ENCODE measurements at places on chromosomes 4 and X. TPM values are rescaled to one million over a fixed set of nuclear protein-coding genes. Genes with fewer than 3 reads are reported as not detected.
A peak's percentile ranks its signal among the peaks of the same experiment; 100 is the strongest.

GRCh38 chrX:146456058-146456457 lies 353.5 kb upstream of the CXorf51B start:
- no peaks in the 10 kb centered on the region for H3K27me3 ChIP-seq
- no peak overlapping the region for H3K4me3 ChIP-seq
- no peaks in the 10 kb centered on the region for H3K4me1 ChIP-seq
- DNase-seq = no peak
- no peaks in the 10 kb centered on the region for H3K36me3 ChIP-seq

GRCh38 chrX:40700640-40701342 lies 34.6 kb downstream of the MED14 start:
- no peaks in the 10 kb centered on the region for H3K27me3 ChIP-seq
- no peak overlapping the region for H3K4me3 ChIP-seq
- H3K36me3 ChIP-seq = peaks cover 40% of the 10 kb centered on the region
- no peak for DNase-seq

DNA sequence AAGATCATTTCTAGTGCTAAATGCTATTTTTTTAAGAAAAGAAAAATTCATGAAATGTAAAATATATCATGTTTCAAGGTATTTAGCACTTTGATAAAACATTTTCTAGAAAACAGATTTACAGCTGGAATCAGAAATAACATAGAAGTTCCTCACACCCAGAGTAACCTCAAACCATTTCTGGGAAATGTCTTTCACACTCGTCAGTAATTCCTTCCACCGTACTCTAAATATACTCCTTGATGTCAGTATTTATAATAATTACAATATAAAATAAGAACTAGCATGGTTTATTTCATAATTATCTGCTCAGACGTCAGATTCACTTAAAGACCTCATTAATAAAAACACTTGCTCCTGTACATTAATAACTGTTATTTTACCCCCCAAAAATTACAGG lies 103.9 kb downstream of the ADGRA3 start:
- DNase-seq = no peak
- no peaks in the 10 kb centered on the region for H3K36me3 ChIP-seq
- no peak overlapping the region for H3K4me3 ChIP-seq
- H3K4me1 ChIP-seq = no peaks in the 10 kb centered on the region

GRCh38 chr4:158033416-158034120 lies 139.3 kb downstream of the GASK1B start:
- peaks cover 17% of the 10 kb centered on the region for H3K4me1 ChIP-seq
- peak overlapping the region; percentile 71 for H3K27ac ChIP-seq
- no peak for DNase-seq
- no peaks in the 10 kb centered on the region for H3K27me3 ChIP-seq
- H3K4me3 ChIP-seq = no peak overlapping the region

- H3K27ac ChIP-seq = peak overlapping the region; percentile 21
- DNase-seq = no peak
- H3K36me3 ChIP-seq = peaks cover 8% of the 10 kb centered on the region
- H3K27me3 ChIP-seq = no peaks in the 10 kb centered on the region
These were observed 67.3 kb downstream of the AFAP1 start for GRCh38 chr4:7872264-7872771.

- H3K36me3 ChIP-seq = no peaks in the 10 kb centered on the region
- no peak overlapping the region for H3K27ac ChIP-seq
- peaks cover 9% of the 10 kb centered on the region for H3K4me1 ChIP-seq
- H3K4me3 ChIP-seq = no peak overlapping the region
- no peaks in the 10 kb centered on the region for H3K27me3 ChIP-seq
- DNase-seq = no peak
These were observed 170.4 kb upstream of the LDB2 start for GRCh38 chr4:17068891-17069290.

The IL3RA gene
- 6.9 TPM for total RNA-seq

The TMEM154 gene
- 1.4 TPM for total RNA-seq

The GBA3 gene
- not detected for total RNA-seq

DNA sequence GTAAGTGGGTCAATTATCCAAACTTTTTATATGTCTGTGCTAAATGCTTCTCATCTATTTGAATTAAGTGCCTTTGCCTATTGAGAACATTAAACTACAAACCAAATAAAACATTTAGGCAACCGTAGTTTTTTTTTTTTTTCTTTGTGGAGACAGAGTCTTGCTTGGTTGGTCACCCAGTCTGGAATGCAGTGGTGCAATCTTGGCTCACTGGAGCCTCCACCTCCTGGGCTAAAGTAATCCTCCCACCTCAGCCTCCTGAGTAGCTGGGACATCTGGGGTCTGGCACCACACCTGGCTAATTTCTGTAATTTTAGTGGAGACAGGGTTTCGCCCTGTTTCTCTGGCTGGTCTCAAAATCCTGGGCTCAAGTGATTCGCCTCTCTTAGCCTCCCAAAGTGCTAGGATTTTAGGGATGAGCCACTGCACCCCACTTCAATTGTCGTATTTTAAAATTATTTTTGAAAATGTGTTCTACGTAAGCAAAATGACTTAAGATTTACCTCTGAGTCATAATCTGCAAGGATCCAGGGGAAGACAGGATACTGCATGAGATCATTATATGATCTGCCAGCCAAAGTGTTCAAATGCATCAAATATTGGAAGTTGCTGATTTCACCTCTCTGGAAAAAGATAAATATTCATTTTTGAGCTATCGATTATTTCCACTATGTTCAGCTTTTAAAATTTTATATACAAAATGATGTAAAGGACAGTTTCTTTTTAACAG lies 125.6 kb downstream of the CDS1 start:
- H3K36me3 ChIP-seq = peaks cover 92% of the 10 kb centered on the region
- H3K4me1 ChIP-seq = no peaks in the 10 kb centered on the region
- no peaks in the 10 kb centered on the region for H3K27me3 ChIP-seq
- DNase-seq = no peak
- H3K4me3 ChIP-seq = no peak overlapping the region

GRCh38 chr4:8191136-8191747 lies 7.8 kb upstream of the SH3TC1 start:
- H3K4me3 ChIP-seq = no peak overlapping the region
- peak; percentile 73 for DNase-seq
- H3K4me1 ChIP-seq = peaks cover 67% of the 10 kb centered on the region
- H3K36me3 ChIP-seq = no peaks in the 10 kb centered on the region

Data from left ventricle myocardium inferior (tissue), 1 donor.